ENCODE measurements at places on chromosomes 11 and 22.

- no peak for DNase-seq
Measured at GRCh38 chr11:6321356-6321755, 1.1 kb upstream of the CAVIN3 start.

- DNase-seq = no peak
Measured at GRCh38 chr11:83554876-83555275, 268.7 kb upstream of the CCDC90B start.

DNA sequence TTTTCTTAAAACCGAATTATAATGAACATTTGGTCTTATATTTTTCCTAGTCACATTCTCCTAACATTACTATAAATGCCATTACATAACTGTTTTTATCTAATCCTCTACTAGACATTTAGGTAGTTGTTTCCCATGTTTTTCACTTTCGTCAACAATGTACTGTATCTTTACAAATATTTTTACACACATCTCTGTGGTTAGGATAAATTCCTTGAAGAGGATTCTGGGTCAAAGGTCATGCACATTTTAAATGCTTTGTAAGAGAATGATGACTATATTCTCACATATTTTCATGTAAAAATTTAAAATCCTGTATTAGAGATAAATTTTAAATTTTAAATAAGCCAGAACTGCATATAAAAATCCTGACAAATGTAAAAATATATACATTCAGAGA is 61.3 kb upstream of the CLNS1A start:
- DNase-seq = no peak

- DNase-seq = no peak
Measured at GRCh38 chr11:12164061-12165014, 53.9 kb downstream of the MICAL2 start.

DNA sequence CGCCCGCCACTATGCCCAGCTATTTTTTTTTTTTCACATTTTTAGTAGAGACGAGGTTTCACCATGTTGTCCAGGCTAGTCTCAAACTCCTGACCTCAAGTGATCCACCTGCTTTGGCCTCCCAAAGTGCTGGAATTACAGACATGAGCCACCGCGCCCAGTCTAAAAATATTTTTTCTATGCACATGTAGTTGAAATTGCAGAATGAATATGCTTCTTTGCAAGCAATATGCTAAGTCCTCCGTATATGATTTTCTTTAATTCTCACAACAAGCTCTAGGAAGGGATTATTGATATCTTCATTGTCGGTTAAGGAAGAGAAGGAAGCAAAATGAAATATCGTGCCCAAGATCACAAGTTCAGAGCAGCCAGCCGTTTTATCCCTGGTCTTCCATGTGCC is 30.1 kb upstream of the SYT13 start:
- no peak for DNase-seq

- no peak for DNase-seq
Measured at GRCh38 chr11:12416552-12416951, 39.2 kb downstream of the PARVA start.

DNA sequence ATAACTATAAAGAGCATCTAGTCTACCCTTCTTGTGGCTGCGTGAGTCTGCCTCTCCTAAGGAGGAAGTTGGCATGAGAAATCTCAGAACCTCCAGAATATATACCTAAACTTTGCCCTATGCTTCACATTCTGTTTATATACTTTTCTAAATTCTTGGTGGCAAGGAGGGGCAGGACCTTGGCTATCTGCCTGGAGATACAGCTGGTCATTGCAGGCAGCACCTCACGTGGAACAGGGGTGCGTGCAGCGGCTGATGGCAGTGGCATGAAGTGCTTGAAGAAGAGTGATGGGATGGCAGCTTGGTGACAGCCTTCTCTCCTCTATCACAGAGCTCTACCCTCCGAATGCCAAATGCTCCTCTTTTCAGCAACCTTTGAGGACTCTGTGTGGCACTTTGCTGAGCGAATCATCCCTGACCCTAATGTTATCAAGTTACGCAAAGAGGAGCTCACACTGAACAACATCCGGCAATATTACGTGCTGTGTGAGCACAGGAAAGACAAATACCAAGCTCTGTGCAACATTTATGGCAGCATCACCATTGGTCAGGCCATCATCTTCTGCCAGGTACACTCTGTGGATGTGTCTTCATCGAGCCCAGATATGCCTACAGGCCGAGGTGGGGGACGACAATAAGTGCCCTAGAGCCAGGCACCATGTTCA is 12.5 kb downstream of the DDX25 start:
- DNase-seq = no peak

DNA sequence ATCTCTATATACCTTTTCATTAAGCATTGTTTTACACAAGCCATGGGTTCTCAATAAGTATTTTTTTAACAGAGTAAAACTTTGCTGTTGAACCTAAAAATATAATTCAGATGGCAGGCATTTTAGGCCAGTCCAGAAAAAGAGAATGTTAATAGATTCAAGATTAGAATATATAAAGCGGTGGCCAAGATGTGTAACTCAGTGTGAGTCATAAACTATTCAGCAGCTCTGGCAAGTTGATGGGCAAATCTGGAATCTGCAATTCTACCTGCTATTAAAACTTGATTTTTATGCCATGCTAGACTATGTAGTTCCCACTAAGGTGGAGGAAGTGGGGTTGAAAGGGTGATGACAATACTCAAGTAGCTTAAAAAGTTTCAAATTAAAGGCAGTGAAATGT is 45.4 kb downstream of the CASP12 start:
- DNase-seq = no peak

DNA sequence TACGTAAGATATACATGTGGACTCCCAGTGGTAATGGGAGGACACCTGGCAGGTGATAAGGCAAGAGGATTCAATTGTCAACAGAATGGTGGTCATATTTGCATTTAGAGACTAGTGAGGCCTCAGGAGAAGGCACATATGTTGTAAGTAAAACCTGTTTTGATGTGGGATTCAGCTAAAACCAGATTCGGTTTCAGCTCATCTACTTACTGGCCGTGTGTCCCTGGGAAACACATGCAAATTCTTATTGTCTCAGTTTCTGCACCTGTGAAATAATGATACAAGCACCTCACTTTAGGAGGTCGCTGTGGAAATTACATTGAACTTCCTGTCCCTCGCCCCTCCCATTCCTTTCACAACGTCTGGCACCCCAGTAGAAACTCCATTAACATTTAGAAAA is 78.9 kb upstream of the FIBIN start:
- DNase-seq = no peak

DNA sequence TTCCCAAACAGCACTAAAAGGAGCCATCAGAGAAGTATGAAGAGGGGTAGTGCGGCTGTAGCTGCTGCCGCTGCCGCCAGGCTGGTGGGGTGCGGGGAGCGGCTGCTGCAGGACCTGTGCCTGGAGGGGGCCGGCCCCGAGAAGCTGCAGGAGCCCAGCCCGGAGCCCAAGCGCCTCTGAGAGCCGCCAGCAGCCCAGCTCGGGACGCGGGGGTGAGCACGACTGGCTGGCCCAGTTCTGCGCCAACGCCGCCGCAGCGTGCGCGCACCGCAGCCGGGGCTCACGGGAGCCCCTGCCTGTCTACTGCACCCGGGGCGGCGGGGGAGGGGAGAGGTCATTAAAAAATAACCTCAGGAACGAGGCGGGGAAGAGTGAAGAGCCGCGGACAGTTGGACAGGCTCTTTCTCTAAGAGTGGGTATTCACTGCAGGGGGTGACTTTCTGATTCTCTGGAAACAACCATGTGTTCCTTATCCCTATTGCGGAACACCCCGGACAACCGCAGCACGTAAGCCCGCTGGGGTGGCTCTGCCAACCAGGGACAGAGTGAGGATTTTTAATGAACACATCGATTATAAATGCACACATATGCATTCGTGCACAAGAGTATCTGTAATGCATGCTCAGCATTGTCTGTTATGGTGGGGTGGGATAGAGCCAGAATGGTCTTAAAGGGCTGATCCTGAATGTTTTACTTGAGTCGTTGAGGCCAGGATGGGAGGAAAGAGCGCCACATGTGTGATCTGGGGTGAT is 453 bp downstream of the GAS2 start:
- DNase-seq = no peak

DNA sequence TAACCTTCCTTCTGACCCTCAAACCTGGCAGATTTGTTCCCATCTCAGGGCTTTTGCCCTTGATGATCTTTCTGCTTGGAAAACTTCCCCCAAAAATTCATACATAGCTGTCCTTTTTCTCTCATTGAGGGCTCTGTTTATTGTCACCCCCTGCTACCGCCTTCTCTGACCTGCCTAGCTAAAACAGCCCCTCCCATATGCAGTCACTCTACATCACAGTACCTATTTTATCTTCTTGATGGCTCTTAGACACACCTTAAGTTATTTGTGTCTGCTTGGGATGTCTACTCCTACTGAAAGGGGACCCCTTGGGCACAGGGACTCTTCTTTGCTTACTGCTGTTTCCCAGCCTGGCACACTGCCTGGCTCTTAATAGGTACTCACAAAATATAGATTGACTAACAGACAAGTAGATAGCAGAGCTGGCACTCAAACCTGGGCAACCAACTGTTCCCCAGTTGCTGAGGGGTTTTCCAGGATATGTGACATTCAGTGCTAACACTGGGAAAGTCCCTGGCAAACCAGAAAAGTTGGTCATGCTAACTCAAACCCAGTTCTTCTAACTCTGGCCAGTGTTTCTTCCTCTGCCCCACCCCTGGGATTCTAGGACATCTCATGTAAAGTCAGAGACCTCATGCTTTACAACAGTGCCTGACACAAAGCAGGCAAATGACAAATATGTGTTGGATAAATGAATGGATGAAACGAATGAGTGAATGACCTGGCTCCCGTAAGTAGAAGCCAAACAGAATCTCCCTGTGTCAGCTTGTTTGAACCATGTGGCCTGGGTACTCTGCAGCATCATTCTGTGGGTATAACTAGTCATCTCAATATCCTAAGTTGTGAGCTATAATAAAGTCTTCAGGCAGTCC is 19.8 kb upstream of the FJX1 start:
- DNase-seq = no peak

- no peak for DNase-seq
Measured at GRCh38 chr11:44623341-44623730, 57.9 kb downstream of the CD82 start.

DNA sequence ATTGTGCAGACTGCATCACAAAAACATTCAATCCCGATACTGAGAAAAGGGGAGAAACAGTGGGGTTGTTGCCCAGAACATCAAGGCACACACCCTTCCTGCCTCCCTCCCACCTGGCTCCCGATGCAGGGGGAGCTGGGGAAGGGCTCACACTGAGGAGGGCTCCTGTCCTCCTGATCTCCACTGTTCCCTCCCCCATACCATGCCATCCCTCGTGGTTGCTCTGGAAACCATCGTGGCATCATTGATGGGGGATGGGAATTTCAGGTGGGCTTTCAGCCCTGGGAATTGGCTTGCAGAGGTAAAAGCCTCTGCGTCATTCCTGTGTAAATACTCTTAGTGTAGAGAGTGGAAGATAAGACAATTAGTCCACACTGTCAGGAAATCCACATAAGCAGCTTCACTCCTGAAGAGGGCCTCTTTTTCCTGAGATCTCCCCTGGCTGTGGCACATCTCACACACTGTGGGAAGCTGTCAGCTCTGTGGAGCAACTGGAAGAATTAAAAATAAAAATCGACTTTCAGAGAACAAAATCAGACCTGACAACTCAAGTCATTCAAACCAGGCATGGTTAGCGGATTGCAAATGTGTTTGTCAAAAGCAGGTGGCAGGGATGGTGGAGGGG is 176.0 kb downstream of the CHST1 start:
- DNase-seq = no peak

- no peak for DNase-seq
Measured at GRCh38 chr11:13958641-13959400, 3.7 kb upstream of the SPON1 start.

DNA sequence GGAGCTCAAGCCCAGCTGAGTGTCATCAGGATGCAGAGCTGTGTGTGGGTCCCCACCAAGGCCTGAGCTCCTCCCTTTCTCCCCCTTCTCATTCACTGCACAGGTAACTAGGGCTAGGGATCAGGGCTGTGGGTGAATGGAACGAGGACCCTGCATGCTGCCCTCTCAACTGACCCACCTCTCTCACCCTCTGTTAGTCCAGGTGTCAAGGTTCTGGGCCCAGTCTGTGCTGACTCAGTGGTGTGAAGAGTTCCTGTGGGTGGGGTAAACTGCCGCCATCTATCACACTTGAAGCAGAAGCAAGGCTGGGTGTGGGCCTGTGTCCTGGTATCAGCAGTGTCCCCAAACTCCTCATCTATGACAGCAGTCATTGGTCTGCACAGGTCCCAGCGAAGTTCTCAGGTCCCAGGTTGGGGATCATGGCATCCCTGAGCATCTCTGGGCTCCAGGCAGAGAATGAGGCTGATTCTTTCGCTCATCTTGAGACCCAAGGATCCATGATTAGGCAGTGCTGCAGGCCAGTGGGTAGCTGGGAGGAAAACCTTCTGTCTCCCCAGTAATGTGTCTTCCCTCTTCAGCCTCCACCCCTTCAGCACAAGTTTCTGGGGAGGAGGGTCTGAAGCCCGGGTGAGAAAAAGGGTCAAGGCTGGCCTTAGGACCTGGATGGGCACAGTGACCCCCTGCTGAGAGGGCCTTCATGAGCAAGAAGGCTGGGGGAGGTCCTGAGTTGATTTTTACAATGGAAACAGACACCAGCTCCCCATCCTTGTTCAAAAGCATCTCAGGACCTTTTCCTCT is 109.8 kb downstream of the ZNF280B start:
- no peak for DNase-seq

- no peak for DNase-seq
Measured at GRCh38 chr11:107413352-107413751, 44.3 kb downstream of the CWF19L2 start.

DNA sequence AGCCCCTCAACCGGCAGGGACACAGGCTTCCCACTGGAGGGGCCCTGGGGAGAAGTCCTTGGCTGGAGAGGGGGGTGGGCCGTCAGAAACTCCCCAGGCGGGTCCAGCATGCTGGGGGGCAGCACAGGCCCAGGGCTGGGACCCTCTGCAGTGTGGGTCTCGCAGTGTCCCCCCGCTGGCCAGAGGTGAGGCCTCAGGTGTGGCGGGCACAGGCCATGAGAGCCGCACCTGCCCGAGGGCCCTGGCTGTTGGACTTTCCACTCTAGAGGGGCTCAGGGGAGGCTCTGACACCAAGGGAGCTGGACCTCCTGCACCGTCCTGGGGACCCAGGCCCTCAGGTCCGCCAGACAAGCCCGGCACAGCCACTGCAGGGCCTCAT is 10.7 kb upstream of the PIM3 start:
- DNase-seq = no peak

Data from CD4-positive, alpha-beta T cell treated with Interleukin-12 subunit alpha and Interleukin-12 subunit beta, for 1 hour (primary cell).